ENCODE measurements at places on chromosomes 2 and 18.

DNA sequence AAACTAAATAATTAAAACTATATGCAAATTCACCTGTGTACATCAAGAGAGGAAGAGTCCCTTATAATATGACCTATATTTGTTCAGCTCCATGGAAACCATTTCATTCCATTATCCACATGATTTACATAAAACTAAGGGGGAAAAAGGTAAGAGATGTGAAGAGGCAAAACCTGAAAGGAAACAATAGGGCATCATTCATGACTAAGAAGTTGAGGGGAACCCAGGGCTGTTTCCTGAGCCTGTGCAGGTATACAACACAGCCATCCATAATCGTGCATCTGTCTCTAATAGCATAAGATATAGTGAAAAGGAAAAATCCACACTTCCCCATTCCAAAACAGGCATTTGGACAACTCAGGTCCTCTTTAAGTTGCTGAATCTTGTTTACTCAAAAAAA, 151.3 kb downstream of the NR4A2 start:
- DNase-seq, result no peak

DNA sequence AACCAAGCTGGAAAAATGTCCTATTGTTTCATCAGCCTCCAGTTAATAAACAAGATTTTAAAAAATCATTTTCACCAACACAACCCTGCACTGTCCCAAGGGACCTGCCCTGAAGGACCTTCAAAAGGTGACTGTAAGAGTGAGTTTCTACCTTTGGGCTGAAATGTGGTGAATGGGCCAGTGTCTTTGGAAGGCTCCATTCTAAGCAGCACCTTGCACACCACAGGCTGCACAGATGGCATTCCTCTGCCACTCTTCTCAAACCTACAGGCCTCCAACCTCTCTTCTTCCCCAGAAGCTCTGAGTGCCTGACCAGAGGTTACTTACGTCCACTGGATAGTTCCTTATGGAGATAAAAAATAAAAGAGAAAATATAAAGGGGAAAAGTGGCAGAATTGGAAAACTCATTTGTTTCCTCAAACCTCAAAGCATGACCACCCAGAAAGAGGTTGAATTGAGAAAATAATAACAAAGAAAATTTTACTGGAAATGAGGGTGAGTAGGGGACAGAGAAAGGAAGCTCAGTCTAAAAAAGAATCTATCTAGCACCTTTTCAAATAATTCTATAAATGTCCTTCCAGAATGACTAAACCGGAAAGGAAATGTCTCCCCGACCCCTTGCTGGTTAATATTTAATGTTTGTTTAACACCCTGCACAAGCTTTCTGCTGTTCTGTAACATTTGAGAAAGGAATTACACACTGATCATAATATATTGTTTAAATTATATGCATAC, 175.7 kb downstream of the METTL4 start:
- no peak for DNase-seq

DNA sequence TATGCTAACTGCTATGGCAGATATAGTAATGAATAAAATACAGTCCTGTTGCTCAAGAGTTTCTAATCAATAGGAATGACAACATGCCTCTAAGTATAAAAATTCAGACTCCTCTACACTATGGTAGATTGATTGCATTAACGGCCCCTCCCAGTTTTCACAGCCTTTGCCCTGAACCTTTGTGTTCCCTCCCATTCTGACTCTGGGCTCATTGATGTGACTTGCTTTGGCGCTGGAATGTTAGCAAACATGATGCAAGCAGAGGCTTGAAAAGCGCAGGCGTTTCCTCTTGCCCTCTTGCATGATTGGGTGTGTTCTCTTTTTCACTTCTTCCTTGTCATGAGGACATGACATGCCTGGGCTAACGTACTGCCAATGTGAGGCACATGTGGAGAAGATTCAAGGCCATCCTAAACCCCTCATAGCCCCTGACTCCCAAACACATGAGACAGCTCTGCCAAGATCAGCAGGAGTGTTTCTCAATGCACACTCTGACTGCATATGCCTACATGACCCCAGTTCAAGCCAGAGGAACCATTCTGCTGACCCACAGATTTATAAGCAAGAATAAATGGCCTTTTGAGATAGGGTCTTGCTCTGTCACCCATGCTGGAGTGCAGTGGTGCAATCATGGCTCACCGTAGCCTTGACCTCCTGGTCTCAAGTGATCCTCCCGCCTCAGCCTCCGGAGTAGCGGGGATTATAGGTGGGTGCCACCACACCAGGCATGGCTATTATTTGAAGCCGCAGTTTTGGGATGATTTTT, 49.7 kb upstream of the CD28 start:
- DNase-seq, result peak; percentile 29

DNA sequence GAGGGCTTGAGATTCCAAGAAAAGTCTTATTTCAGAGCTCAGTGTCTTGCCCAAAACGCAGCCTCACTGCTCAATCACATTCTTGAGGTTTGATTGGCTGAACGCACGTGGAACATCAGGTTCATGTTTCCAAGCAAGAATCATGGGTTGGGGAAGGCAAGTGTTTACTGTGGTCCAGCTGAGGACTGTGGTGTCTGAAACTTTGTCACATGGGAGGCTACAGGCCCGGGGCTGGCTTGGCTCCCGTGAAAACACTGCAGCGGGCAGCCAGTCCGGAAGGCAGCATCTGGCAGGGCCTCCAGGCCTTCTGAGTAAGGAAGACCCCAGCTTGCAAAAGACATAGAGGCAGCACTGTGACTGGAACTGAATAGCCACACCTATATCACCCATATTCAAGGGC, 84.7 kb downstream of the POLR1A start:
- DNase-seq, result no peak

GRCh38 chr18:26040051-26040656, 50.3 kb downstream of the SS18 start:
- DNase-seq, result no peak

DNA sequence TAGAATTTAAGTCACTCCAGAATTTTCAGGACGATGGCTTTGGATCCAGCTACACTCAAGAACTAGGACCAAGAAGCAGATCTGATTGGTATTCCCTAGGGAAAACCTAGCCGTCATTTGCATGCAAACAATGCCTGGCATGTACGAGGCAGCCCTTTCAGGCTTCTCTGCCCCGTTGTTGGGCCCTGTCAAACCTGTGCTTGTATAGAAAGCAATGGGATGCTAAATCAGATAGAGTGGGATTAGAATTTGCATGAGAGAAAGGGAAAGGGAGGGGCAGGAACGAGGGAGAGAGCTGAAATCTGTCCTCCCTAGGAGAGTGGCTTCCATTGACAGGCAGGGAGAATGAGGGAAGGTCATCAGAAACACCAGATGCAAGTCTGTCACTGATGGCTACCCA, 28.6 kb downstream of the ARID5A start:
- no peak for DNase-seq

DNA sequence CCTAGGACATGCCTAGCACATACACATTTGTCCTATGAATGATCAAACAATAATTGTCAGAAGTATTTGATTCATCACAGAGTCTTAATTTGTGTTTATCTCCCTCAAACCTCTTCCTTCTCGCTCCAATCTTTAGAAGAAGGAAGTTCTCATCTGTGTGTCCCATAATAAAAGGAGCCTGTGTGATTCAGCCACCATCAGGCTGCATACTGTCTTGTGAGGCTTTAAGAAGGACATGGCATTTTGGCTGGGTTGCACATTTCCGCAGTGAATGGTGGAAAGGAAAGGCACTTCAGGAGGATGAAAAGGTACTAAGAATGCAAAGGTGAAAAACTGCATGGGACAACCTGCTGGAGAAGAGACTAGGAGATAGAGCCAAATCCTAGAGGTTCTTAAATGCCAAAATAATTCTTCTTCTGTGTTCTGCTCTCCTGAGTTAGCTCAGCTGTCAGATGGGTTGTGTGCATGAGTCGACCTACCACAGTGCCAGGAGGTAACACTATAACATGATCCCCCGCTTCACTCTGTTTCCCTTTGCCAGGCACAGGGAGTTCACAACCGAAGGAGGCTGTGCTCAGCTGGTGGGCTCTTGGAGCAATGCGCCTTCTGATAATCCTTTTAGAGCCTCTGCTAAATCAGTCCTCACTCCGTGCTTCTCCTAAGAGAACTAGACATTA, 120.1 kb downstream of the IRS1 start:
- no peak for DNase-seq

DNA sequence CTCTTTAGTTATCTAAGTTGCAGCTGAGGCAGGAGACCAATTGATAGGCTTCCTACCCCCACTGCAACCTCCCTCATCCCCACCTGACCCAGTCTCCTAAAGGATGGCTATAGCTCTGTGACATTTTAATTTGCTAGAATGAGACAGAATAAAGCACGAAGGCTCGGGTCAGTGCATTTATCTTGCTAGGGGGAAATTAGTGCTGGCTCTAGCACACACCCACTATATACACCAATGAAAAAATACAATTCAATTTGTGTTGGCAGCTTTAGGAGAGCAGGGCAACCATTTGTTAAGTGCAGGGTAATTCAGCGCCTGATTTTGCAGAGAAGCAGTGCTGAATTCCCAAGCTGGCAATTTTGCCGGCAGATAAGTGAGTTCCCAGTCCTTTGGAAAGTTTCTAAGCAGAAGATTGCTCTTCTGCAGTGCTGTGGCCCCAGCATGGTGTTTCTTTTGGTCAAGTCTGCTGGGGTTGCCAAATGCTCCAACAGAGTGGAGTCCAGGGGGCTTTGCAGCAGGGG, 346.0 kb downstream of the ALK start:
- DNase-seq, result no peak

DNA sequence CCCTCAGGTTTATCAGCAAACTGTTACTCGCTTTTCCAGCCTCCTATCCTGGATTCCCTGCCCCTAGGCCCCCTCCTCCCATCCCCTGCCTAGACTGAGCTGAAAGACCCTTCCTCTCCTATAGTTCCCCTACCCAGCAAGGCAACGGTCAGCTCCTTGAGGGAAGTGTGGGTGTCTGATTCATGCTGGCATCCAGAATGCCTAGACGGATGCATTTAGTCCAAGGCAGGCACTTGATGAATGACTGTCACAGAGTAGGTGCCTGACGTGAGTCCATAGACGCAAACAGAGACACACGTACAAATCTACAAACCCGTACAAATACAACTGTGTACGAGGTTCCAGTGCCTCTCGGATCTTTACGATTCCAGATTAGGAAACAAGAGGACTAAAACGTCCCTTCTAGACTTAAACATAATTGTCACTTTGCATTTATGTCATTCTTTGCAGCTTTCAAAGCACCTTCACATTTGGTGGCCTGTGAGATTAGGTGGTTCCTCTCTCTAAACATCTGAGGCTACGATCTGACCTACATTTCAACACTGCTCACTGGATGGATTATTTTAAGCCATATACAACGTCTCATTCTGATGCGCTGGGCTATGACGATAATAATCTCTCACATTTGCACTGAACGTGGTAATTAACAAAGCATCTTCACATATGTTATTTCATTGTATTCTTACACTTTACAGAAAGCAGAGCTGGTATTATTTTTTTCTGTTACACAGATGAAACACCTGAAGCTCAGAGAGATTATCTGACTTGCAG, 36.7 kb downstream of the DNMT3A start:
- DNase-seq, result peak; percentile 24
